ENCODE measurements at places on chromosomes 4 and X.

DNA sequence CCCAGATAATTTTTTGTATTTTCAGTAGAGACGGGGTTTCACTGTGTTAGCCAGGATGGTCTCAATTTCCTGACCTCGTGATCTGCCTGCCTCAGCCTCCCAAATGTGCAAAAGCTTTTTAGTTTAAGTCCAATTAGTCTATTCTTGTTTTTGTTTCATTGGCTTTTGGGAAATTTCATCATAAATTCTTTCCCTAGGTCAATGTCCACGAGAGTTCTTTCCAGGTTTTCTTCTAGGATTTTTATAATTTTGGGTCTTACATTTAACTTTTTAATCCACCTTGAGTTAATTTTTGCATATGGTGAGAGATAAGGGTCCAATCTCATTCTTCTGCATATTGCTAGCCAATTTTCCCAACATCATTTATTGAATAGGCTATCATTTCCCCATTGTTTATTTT, 36.3 kb upstream of the PDLIM5 start:
- DNase-seq, result no peak

- no peak for DNase-seq
Observed at GRCh38 chrX:134457708-134458107, 2.3 kb upstream of the HPRT1 start.

DNA sequence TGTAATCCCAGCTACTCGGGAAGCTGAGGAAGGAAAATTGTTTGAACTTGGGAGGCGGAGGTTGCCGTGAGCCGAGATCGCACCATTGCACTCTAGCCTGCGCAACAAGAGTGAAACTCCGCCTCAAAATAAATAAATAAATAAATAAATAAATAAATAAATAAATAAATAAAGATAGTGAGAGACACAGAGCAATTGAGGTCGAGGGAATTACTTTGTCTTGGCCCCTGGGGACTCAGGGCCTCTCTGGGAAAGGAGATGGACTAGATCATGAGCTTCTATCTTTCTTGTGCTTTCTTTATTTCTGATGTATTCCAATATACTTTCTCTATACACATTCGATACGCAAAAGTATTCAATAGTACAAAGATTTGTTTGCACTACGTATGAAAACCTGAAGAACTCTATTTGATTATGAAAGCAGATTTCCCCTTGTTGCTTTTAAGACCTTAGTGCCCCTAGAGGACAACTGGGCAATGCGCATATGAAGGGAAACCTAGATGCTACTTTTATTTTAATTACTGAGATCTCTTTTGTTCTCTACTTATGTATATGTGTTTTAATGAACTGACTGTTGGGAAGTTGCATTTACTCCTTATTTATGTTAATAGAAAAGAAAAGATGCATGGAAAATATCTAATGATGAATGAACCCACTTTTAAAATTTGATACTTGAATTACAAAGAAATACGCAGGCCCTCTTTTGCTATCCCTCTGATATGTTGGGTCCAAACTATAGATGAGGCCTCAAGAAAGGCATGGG, 12.8 kb upstream of the ELOVL6 start:
- no peak for DNase-seq

GRCh38 chrX:36414056-36414455, 494.5 kb downstream of the CFAP47 start:
- DNase-seq, result no peak
